ENCODE measurements at places on chromosomes 4 and X. TPM values are rescaled to one million over a fixed set of nuclear protein-coding genes. Genes with fewer than 3 reads are reported as not detected.

Gene RNF150
- total RNA-seq, result 0.04 TPM

- DNase-seq, result no peak
- no peaks in the 10 kb centered on the region for H3K4me1 ChIP-seq
- H3K4me3 ChIP-seq, result no peak within 1 kb of the TSS
- peaks cover 21% of the 10 kb centered on the region for H3K27me3 ChIP-seq
- H3K36me3 ChIP-seq, result no peaks in the 10 kb centered on the region
- H3K27ac ChIP-seq, result no peak within 1 kb of the TSS
These were observed at the start of gene NSUN7 for GRCh38 chr4:40749717-40750460. TSS of gene NSUN7 (plus strand) at chr4:40749955. CDS start at chr4:40750694, 739 bp downstream.

- H3K4me3 ChIP-seq, result no peak overlapping the region
- no peak for DNase-seq
- no peaks in the 10 kb centered on the region for H3K4me1 ChIP-seq
- H3K27me3 ChIP-seq, result no peaks in the 10 kb centered on the region
These were observed 138.7 kb downstream of the ELOVL6 start for GRCh38 chr4:110059556-110060191.

GRCh38 chr4:7422898-7423180 lies 11.9 kb downstream of the PSAPL1 start:
- H3K4me3 ChIP-seq, result no peak overlapping the region
- H3K36me3 ChIP-seq, result no peaks in the 10 kb centered on the region
- H3K27ac ChIP-seq, result no peak overlapping the region
- no peaks in the 10 kb centered on the region for H3K4me1 ChIP-seq

GRCh38 chr4:64271601-64272081 lies 137.6 kb downstream of the TECRL start:
- no peaks in the 10 kb centered on the region for H3K36me3 ChIP-seq
- no peaks in the 10 kb centered on the region for H3K4me1 ChIP-seq
- no peaks in the 10 kb centered on the region for H3K27me3 ChIP-seq
- H3K4me3 ChIP-seq, result no peak overlapping the region
- DNase-seq, result no peak

Gene MAGED1
- total RNA-seq, result 31.3 TPM

GRCh38 chrX:76159453-76159852 lies 13.4 kb upstream of the PBDC1 start:
- H3K27ac ChIP-seq, result no peak overlapping the region
- no peak for DNase-seq
- H3K36me3 ChIP-seq, result no peaks in the 10 kb centered on the region

- H3K27ac ChIP-seq, result no peak overlapping the region
- no peak overlapping the region for H3K4me3 ChIP-seq
- H3K27me3 ChIP-seq, result no peaks in the 10 kb centered on the region
These were observed 4.0 kb upstream of the SLC49A3 start for GRCh38 chr4:692771-693554.

DNA sequence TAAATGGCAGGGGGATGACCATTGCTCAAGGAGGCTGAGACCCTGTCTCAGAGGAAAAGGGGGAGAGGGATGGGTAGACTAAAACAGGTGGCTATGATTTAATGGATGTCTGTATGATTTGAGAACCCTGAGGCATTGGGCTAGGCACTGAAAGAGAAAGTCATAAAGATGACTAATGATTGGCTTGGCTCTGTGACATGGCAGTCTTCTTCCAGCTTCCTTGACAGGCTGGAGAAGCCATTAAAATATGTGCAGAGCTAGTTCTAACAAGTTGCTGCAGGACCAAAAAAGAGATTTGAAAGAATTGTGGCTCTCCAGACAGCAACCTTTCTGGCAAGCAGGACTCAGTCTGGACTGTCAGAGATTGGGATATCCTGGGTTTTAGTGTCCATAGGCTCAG lies 53.6 kb downstream of the AMER1 start:
- no peaks in the 10 kb centered on the region for H3K27me3 ChIP-seq
- no peak overlapping the region for H3K4me3 ChIP-seq
- no peak overlapping the region for H3K27ac ChIP-seq
- no peak for DNase-seq
- H3K4me1 ChIP-seq, result no peaks in the 10 kb centered on the region

All from K562 (cell line).